ENCODE measurements at places on chromosomes 5 and 9. TPM values are rescaled to one million over a fixed set of nuclear protein-coding genes. Genes with fewer than 3 reads are reported as not detected.

CBY3 gene
- total RNA-seq = not detected

C5orf52 gene
- not detected for total RNA-seq

GRM6 gene
- not detected for total RNA-seq

BAAT gene
- total RNA-seq = not detected

GRXCR2 gene
- not detected for total RNA-seq

LURAP1L gene
- 1.1 TPM for total RNA-seq

SPDL1 gene
- total RNA-seq = 27.5 TPM

MORN5 gene
- total RNA-seq = not detected

SV2C gene
- not detected for total RNA-seq

MSMP gene
- total RNA-seq = 66.8 TPM

GPX8 gene
- 18.7 TPM for total RNA-seq

TMED9 gene
- total RNA-seq = 176 TPM

LTC4S gene
- total RNA-seq = 0.85 TPM

UIMC1 gene
- total RNA-seq = 61.8 TPM

SPINK7 gene
- total RNA-seq = not detected

F12 gene
- total RNA-seq = 0.85 TPM

CDX1 gene
- not detected for total RNA-seq

HMCN2 gene
- total RNA-seq = 1.0 TPM

CEP78 gene
- total RNA-seq = 18.5 TPM

ENTREP1 gene
- 8.0 TPM for total RNA-seq

ALDH1A1 gene
- total RNA-seq = 1,650 TPM

SLC45A2 gene
- 0.09 TPM for total RNA-seq

DENND4C gene
- total RNA-seq = 125 TPM

PLPPR1 gene
- total RNA-seq = not detected

SPEF2 gene
- 1.2 TPM for total RNA-seq

SPIN1 gene
- total RNA-seq = 79.0 TPM

AFAP1L1 gene
- total RNA-seq = 264 TPM

MRPS30 gene
- 59.9 TPM for total RNA-seq

C8G gene
- total RNA-seq = 1.7 TPM

SEMA5A gene
- total RNA-seq = 0.17 TPM

GABRA6 gene
- not detected for total RNA-seq

FOXI1 gene
- not detected for total RNA-seq

LOX gene
- 100 TPM for total RNA-seq

TGFBI gene
- 3.9 TPM for total RNA-seq

All from dermis blood vessel endothelial cell (primary cell).